ENCODE measurements at places on chromosomes 5 and 9. TPM values are rescaled to one million over a fixed set of nuclear protein-coding genes. Genes with fewer than 3 reads are reported as not detected.

- no peak for DNase-seq
These were observed 14.5 kb downstream of the GRAMD2B start for GRCh38 chr5:126437721-126438120.

- no peak for DNase-seq
These were observed 32.4 kb downstream of the AHRR start for GRCh38 chr5:353612-354580.

- no peak for DNase-seq
These were observed 533.3 kb upstream of the CDH9 start for GRCh38 chr5:27571681-27572080.

DNA sequence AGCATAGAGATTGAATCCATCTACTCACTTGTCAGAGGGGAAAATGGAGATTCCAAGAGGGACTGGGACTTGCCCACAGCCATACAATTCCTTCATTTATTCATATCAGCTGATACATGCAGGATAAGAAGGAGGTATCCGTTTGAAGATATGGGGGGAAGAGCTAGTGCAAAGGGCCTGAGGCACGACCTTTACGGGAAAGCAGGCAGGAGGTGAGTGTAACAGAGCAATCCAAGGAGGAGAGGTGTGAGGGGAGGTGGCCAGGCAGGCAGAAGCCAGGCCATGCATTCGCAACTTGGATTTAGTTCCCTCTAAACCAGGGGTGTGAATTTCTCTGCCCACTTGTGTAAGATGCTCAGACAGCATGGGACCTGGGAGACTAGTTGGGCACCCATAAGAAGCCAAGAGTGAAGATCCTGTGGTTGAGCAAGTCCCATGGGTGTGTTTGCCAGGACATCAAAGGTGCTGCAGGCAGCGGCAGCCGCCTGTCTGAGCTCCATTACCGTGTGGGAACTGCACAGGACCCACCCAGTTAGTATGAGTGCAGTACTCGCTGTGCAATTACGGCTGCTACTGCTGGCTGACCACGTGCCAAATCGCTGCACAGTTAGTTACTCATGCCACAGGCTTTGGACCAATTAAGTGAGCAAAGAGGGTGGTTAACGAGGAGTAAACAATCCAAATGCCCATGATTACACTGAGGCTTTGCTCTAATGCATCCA, 31.4 kb upstream of the FAT2 start:
- peak; percentile 48 for DNase-seq

The PAX5 gene
- total RNA-seq, result not detected

Measured in Right ventricle myocardium superior (tissue), 1 donor.